Activated naive CD4-positive, alpha-beta T cell treated with anti-CD3 and anti-CD28 coated beads for 36 hours (primary cell): ENCODE measurements at places on chromosomes 1 and 21.
A peak's percentile ranks its signal among the peaks of the same experiment; 100 is the strongest.

- DNase-seq: peak; percentile 53
Observed at GRCh38 chr1:64537942-64538341, 68.0 kb downstream of the CACHD1 start.

DNA sequence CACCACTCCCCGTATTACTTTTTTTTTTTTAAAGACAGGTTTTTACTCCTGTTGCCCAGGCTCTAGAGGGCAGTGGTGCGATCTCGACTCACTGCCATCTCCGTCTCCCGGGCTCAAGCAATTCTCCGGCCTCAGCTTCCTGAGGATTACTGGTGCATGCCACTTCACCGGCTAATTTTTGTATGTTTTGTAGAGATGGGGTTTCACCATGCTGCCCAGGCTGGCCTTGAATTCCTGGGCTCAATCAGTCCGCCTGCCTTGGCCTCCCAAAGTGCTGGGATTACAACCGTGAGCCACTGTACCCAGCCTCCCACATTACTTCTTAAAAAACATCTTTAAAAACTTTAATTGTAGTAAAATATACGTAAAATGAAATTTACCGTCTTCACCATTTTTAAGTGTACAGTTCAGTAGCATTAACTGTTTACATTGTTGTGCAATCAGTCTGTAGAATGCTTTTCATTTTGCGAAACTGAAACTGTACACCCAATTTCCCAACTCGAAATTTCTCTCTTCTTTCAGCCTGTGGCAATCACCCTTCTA, 77.0 kb downstream of the ZMYM4 start:
- no peak for DNase-seq

DNA sequence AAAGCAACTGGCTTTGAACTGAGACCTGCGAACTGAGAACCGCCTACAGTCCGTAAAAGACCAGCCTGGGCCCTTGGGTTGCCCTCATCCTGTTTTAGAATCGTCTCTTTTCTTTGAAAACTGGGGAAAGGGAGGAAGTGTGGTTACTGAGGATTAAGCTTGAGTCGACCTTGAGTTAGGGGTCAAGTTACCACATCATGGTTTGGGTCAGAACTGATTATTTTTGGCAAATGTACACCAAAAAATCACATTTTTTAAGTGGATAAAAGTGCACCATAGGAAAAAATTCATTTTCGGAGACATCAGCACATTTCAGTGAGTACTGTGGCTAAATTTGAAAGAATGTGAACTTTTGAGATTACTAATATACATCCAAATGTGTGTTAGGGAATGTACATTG, 76.9 kb upstream of the KAZN start:
- DNase-seq: no peak

GRCh38 chr21:41634211-41634694, 126.3 kb upstream of the TMPRSS2 start:
- DNase-seq: no peak

DNA sequence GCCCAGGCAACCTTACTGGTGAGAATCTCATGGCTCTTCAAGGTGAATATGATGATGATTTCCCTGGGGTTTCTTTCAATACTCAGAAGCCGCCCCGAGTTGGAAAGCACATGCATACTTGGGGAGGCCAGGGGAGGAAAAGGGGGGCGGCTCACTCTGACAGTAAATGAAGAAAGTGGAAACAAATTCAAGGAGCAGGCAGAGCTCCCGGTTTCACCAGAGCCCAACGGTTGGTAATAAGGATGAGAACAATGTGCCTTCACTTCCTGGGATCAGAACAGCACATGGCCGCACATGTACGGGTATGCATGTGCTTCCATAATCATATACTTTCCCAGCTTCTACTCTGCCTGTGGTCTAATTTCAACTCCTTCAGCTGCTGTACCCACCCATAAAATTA, 3.8 kb upstream of the ARHGEF2 start:
- DNase-seq: no peak

GRCh38 chr1:10947691-10948462, 64.6 kb upstream of the TARDBP start:
- DNase-seq: no peak

DNA sequence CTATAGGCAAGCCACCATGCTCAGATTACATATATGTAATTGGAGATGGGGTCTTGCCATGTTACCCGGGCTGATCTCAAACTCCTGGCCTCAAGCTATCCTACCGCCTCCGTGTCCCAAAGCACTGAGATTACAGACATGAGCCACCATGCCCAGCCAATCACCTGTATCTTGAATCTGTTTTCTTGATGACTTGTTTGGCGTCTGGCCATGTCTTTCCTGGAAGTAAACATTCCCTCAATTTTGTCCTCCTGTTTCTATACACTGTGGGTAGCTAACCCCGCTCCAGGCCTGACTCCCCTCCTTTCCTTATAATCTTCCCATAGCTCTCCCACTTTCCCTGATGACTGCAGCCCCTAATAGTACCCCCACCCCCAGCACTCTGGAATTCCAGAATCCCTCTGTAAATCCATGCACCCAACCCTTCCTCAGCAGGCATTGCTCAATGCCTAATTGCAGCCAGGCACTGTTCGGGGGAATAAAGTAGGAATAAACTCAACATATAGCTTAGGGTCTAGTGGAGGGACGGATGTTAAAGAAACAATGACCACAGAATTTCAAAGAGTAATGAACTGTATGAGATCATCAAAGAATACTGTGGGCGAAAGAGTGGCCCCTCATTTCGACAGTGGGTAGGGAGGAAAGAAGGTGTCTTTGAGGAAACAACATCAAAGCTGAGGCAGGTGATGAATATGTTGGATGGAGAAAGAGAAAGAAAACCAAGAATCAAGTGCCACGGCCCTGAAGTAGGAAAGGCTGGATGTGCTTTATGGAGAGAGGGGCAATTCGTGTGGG, 161.5 kb downstream of the ADSS2 start:
- DNase-seq: no peak

- DNase-seq: no peak
Observed at GRCh38 chr1:156143765-156144489, 9.5 kb upstream of the SEMA4A start.

GRCh38 chr1:192615055-192615454, 20.9 kb upstream of the RGS13 start:
- no peak for DNase-seq

DNA sequence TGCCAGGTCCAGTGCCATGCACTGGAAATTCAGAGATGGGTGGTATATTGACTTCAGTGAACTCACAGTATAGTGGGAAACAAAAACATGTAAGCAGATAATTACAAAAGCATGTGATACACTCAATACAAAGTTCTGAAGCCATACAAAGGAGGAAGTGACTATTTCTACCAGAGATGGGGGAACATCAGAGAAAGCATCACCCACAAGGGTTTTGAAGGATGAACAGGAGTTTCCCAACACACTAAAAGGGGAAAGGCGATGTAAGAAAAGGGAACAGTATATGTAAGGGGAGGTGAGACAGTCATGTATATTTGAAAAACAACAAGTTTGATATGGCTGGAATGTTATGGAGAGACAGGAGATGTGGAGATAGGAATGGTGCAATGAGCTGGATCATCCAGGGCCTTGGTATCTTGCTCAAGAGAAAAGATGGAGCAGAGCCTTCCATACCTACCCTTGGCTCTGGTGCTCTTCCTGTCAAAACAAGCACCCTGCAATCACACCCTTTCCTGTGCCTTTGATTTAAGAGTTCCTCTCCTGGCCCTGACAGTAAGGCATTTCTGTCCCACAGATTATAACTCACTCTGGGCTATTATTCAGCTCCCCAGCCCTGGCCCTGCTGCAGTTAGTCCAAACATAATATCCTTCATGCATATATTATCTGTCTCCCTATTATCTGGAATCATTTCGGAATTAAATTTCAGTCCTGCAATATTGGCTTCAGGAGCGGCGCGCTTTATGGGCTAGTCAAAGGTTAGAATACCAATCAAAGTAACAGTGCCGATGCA, 60.5 kb downstream of the DMAP1 start:
- no peak for DNase-seq

- DNase-seq: no peak
Observed at GRCh38 chr1:62728963-62729362, 40.8 kb upstream of the DOCK7 start.

DNA sequence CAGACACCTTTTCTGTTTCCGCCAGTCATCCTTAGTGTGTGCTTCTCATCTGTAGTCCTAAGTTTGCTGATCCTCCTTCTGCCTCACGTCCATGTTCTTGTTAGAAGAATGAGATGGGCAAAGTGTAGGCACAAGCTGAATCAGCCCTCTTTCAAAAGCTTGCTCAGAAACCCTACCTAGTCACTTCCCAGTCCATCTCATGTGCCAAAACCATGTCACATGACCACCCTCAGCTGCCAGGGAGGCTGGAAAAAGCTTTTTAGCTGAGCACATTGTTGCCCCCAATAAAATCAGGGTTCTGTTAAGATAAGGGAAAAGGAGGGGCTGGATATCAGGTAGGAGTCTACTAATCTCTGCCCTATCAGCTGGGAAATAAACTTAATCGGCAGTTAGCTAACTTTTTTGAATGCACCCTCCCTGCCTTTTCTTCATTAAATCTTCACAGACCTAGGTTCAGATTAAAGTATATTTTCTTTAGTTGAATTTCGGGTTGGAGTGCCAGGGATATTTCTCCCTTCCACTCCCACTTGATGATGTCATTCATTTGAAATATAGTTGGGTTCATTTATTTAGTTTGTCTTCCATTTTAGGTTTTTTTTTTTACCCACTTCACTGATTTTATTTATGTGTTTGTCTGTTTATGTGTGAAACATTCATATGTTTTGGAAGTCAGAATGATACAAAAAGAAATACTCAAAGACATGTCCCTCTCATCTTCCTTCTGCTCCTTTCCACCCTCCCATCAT, 129.2 kb downstream of the ROR1 start:
- no peak for DNase-seq

DNA sequence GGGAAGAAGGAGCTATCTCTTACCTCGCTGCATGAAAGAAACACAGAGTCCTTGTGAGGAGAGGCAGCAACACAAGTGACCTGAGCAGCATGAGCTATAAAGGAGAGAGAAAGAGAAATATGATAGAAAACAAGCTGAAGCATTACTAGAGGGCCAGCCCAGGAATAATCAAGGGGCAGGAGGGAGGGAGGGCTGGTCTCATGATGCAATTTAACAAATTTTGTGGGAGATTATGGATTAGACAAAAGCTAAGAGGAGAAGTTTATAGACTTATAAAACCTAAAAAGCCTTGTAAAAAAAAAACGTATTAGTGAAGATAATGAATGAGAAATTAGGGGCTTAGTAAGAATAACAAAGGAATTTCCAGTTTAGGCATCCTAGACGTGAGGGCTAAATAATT, 5.0 kb downstream of the WDR77 start:
- DNase-seq: no peak

- no peak for DNase-seq
Observed at GRCh38 chr21:34892209-34892608, 156.9 kb downstream of the RUNX1 start.

GRCh38 chr21:32333953-32334673, 35.5 kb downstream of the MRAP start:
- no peak for DNase-seq

- DNase-seq: no peak
Observed at GRCh38 chr1:168599641-168600040, 23.2 kb downstream of the XCL1 start.

DNA sequence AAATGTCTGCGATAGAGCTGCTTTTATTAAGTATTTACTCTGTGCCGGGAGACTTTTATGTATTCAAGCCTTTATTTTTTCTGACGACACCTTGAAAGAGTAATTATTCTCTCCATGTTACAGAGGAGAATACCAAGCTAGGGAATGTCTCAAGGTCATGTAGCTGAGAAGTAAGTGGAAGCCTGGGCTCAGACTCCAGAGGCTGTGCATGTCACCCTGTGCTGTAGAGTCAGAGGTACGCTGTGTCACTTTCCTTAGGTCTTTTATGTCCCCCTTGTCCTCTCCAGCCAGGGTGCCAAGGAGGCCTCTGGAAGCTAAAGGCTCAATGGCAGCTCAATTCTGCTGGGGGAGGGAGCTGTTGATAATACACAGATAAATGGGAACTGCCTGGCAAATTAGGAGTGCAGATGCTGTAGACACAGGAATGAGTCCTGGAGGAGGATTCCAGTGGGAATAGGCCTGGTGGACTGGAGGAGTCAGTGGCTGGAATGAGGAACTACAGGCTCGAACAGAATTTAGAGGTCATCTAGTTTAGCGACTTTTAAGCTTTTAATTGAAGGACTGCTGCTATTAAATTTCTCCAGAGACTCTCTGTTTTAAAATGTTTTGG, 9.3 kb upstream of the IL19 start:
- DNase-seq: no peak

DNA sequence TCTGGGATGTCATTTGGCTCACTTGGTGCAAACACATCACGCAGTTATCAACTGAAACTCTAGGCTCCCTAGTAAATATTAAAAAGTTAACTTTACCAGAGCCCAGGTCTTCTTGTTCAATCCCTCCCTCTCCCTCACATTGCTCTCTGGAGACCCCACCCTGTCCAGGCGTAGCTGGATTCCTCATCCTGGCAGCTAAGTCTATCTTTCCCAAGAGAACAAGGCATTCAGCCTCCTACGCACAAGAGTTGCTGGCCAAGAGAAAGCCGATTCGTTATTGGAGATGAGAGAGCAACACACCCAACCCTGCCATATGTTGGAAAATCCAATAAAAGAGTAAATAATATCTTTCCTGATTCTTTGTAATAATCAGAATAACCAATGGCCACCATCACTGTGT, 117.9 kb downstream of the SLC30A10 start:
- no peak for DNase-seq

- no peak for DNase-seq
Observed at GRCh38 chr1:182680408-182680807, 4.0 kb downstream of the RGS8 start.

- no peak for DNase-seq
Observed at GRCh38 chr1:93585059-93585966, 96.3 kb downstream of the BCAR3 start.

DNA sequence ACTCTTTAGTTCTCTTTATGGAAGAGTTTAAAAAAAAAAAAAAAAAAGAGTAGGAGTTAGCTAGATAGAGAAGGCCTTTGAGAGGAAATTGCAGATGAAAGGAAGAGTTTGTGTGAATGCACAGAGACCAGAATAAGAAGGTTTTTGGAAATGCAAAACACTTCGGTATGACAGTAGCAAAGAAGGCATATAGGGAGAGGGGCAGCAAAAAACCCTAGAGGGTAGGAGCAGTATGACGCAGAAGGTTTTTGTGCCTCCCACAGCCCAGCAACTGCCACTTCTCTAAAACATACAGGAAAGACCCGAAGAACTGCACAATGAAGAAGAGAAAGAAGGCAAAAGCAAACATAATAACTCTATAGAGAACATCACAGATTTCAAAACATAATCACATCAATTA, 84.3 kb downstream of the WDR64 start:
- no peak for DNase-seq

DNA sequence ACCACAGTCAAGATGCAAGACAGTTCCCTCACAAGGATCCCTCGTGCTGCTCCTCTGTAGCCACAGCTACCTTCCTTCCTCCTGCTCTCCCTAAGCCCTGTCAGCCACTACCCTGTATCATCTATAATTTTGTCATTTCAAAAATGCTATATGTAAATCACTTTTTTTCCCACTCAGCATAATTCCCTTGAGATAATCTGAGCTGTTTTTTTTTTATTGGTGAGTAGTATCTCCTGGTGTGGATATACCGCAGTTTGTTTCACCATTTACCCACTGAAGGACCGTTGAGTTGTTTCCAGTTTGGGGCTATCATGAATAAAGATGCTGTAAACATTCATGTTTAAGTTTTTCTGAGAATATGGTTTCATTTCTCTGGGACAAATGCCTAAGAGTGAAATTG, 88.2 kb downstream of the HUNK start:
- DNase-seq: no peak

GRCh38 chr1:240073097-240073496, 18.6 kb upstream of the FMN2 start:
- DNase-seq: no peak

- no peak for DNase-seq
Observed at GRCh38 chr1:208004851-208005250, 93.9 kb upstream of the CD34 start.

- no peak for DNase-seq
Observed at GRCh38 chr21:24395320-24395923, 1211.9 kb downstream of the MRPL39 start.
